Epithelial cell of esophagus (primary cell): ENCODE measurements at places on chromosomes 4 and X.

DNA sequence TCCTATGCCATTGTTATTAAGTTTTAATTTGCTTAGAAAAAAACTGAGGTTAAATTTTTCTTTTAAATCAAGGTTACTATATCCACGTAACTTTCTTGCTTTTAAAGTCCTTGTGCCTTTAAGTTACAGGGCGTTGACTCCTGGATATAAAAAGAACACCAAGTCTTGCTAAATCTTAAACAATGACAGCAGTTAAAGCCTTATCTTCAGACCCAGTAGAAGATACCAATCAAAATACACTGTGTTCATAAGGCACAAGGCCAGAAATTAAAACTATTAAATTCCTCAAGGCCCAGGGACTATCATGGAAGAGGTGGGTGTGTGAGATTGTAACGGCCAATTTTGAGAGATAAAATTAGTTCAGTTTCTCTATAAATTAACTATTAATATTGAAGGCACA lies 60.4 kb downstream of the PAGE2 start:
- no peak for DNase-seq

GRCh38 chrX:56563231-56564161 lies at the start of gene UBQLN2:
TSS of gene UBQLN2 (plus strand) at chrX:56563627. CDS start at chrX:56563874, 247 bp downstream.
- peak; percentile 73 for DNase-seq

- no peak for DNase-seq
Measured at GRCh38 chr4:182492423-182492822, 249.2 kb downstream of the TENM3 start.

DNA sequence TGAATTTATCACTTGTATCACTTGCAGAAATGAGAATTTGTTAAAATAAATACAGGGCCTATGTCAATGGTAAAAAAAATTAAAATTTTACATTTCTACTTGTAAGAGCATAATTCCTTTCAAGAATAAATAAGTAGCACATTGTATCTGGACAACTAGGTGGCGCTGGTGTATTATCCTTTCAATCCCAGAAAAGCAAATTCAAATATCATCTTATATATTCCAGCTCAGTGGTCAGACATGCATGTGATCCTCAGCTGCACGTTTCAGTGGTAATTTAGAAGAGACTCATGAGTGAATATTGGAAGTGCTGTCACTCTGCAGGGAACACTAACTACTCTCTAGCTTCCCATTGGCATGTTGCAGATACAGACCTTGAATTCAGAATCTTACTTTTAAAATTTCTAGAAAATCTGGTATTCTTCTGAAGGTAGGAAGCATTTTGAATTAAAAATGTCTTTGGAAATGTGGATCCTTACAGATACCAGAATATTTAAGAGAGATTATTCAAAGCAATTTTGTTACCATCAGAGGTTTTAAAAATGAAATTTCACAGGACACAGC lies 1414.7 kb upstream of the TENM3 start:
- DNase-seq: peak; percentile 82

DNA sequence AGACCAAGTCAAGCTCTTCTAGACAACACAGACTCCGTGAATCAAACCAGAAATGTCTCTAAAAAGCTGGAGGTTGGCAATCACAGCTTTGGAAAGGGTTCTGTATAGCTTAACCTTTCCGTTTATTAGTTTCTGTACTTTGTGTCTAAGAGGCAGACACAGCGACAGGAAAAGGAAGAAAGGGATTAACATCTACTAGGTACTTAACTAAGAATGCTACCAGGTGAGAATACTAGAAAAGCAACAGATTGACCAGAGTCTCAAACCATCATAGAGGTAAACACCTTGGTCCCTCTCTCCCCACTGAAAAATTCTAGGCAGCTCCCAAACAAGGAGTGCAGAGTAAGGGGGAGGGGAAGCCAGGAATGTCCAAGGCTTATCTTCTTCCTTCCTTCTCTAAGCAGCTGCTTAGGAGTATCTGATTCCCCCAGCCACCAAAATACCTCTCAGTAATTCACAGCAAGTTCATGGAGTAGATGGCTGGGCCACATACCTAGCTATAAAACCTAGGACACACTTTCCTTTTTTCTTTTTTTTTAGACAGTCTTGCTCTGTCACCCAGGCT lies 80.8 kb downstream of the APBB2 start:
- no peak for DNase-seq
